ENCODE measurements at places on chromosomes 3 and 15.

DNA sequence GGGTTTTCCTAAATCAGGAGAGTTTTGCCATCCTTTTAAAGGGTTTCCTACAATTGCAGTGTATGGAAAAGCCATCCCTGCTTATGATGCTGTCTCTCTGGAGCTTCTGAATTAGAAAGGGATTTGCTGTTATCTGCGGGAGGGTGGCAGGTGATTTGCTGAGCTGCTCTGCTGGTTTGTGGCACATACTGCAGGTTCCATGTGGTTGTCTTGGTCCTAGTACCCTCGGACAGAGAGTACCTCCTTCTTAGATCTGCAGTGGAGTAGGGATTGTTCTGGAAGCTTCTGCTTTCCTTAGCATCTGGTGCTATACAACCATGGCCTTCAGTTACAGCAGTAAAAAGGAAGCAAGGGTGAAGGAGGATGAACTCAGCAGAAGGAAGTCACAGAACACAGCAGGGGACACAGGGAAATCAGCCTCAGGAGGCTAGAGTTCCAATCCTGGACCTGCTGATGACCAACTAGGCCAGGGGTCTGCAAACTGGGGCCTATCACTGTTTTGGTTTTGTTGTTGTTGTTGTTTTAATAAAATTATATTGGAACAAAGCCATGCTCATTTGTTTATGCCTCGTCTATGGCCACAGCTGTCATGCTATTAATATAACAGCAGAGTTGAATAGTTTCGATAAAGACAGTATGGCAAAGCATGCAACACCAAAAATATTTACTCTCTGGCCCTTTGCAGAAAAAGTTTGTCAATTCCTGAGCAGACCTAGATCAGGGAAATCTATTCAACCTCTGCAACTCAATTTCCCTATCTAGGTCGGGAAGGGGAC is 39.5 kb downstream of the STARD5 start:
- DNase-seq, result no peak

- DNase-seq, result no peak
These were observed 6.9 kb downstream of the ACAD11 start for GRCh38 chr3:132652640-132653270.

- no peak for DNase-seq
These were observed 307.6 kb downstream of the RYR3 start for GRCh38 chr15:33618350-33618749.

DNA sequence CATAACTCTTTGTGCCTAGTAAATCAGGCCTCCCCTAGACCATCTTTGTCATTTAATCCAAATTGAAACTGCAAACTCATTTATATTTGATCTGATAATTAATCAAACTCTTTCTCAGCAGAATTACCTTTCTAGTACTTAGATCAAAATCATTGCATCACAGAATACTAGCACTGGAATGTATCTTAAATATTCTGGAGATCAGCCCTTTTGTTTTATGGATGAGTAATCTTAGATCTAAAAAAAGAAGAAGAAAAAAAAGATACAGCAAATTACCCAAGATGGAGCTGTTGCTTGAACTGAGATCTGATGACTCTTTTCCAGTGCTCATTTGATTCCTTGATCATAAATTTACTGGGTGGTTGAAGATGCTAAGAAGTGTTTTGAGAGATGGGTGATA is 47.9 kb downstream of the NAALADL2 start:
- no peak for DNase-seq

DNA sequence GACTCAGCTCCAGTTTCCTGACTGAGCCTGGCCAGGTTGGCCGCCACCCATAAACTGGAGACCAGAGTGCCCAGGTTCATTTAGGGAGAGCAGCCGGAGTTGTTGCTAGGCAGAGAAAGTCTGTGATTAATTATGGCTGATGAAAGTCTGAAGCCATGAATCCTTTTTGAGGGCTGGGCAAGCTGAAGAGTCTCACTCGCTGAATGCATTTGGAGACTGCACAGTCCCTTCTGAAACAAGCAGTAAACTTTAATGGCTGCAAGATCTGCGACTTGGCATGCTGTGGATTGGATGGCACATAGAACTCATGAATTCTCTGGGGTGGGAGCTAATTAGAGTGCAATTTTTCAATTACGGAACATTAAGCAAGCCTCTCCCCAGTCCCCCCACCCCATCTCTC is 282.1 kb downstream of the RPLP1 start:
- no peak for DNase-seq

- no peak for DNase-seq
These were observed 130.4 kb upstream of the ADAMTS9 start for GRCh38 chr3:64818196-64818595.

- DNase-seq, result no peak
These were observed 246.7 kb downstream of the RORA start for GRCh38 chr15:60982249-60982910.

DNA sequence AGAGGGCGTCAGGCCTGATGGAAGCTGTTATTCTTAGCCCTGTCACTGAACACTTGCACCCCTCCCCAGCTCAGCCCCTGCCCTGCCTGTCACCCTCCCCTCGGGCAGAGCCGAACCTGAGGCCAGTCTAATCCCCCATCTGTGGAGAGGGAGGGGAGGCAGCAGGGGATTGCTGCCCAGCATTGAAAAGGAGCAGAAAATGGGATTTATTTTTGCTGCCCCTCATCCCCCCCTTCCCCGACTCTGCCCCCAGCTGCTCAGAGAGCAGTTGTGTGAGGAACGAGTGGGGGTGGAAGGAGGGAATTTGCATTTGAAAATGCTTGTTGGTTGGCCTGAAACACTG is 71.6 kb downstream of the EPHB3 start:
- DNase-seq, result no peak

- DNase-seq, result no peak
These were observed 50.4 kb upstream of the HACD2 start for GRCh38 chr3:123635217-123635616.

DNA sequence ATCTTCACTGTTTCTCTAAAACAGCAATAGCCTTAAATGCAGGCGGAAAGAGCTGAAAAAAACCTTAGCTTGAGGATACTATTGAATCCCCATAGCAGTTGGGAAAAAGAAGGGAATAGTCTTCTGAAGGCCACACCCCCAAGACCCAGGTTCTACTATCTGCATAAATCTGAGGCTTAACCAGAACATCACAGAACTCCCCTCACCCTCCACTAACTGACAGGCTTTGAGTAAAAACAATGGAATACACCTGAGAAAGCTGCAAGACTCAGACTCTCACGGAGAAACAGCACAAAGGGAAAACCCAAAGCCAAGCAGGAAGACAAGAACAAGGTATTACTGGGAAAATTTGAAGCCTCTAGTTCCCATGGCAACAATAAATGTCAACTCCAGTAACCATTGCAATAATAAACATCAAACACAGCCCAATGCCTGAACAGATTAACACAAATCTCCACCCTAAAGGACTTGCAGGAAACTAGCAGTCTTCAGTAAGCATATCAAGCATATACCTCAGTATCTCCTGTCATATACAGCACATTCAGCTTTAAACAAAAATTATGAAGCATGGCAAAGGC is 56.4 kb downstream of the TMCC1 start:
- no peak for DNase-seq

DNA sequence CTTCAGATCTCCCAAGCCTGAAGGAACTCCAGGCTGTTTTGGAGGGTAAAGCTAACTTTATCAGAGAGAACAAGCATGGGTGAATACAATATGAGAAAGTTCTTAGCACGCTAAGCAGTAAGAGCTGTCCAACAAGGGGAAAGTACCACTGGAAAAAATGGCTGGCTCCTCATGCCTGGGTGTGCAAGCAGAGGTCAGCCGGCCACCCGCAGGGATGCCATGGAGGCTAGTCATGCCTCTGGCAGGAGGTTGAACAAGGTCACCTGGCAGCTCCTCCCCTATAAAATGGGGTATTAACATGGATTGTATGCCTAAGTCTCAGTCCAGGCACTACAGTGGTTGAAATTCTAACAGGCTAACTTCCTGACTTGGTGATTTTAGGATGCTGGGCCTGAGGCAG is 75.4 kb upstream of the SLC6A1 start:
- DNase-seq, result no peak

DNA sequence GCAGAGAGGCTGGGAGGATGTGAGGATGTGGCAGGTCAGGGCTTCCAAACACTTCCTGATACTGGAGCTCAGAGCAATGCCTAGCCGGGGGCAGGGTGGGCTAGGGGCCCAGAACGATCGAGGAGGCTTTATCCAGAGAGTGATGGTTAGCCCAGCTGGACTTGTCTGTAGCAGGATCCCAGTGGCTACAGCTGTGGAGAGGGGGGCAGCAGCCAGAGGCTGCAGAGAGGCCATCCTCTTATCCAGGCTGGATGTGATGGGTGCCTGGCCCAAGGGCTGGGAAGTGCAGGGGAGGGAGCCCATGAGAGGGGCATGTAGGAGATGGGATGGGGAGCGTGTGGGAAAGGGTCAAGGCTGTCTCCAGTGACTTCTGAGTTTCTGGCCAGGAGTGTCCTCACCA is 4.6 kb downstream of the PARP3 start:
- no peak for DNase-seq

GRCh38 chr15:25250906-25251622 is 187.8 kb downstream of the UBE3A start:
- no peak for DNase-seq

GRCh38 chr3:14803981-14804834 is 14.6 kb upstream of the FGD5 start:
- DNase-seq, result no peak

DNA sequence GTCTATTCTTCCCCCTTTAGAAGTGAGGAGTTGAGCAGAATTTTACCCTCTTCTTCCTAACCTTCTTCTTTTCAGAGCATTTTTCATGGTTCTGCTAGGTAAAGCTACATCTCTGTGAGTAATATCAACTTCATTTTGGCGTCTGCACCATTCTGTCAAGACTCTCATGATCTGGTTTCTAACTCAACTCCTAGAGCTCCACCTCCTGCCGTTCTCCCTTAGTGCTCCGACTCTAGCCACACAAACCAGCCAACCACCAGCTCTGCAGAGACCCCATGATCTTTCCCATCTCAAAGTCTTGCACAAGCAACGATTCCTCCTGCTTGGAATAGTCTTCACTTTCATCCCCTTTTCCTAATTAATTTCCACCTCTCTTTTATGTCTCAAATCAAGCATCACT is 193.9 kb upstream of the TMC3 start:
- no peak for DNase-seq

- no peak for DNase-seq
These were observed 943.6 kb downstream of the FHIT start for GRCh38 chr3:60307562-60308199.

DNA sequence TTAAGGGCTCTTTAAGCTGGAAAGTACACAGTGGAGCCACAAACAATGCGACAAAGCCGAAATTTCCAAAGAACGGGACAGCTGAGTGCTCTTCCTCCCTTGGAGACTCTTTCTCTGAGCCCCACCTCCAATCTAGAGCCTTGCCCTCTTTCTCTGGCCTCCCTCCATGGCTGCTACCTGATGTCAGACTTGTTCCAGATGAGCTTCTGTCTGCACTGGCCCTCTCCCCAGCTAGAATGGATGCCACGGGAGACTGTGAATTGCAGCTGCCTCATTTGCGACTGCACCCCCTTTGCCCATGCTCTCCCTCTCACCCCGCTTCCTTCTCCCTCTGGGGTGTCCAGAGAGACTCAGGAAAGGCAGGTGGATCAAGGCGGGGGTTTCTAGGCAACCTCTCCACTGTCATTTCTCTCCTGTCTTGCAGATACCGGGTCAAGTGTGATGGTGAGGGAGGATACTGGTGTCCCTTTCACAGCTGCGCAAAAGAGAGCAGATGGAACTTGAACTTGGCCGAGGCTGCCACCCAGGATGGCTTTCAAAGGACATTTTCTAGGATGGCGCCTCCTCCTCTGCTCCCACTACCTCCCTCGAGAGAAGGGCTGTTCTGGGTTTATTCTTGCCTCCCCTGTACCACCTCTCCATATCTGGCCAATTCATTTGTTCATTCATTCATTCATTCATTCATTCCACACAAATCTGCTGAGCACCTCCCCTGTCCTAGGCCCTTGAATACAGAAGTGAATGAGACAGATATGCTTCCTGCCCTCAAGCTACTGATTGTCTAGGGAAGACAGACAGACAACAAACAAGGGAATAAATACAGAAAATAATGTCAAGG is 12.8 kb downstream of the ATP2B2 start:
- DNase-seq, result no peak

- DNase-seq, result no peak
These were observed 63.9 kb upstream of the PTPRG start for GRCh38 chr3:61497463-61497862.

GRCh38 chr15:36571301-36571700 is 8.1 kb upstream of the CDIN1 start:
- no peak for DNase-seq

- no peak for DNase-seq
These were observed 3.2 kb upstream of the ALPK3 start for GRCh38 chr15:84813931-84814330.

GRCh38 chr3:14471690-14472089 is 68.5 kb downstream of the GRIP2 start:
- DNase-seq, result no peak

- DNase-seq, result no peak
These were observed 1.1 kb upstream of the CDV3 start for GRCh38 chr3:133572158-133573053.

- DNase-seq, result no peak
These were observed 201.7 kb upstream of the MLF1 start for GRCh38 chr3:158369279-158369678.

GRCh38 chr15:50183112-50183794 is 1.3 kb downstream of the SLC27A2 start:
- no peak for DNase-seq

DNA sequence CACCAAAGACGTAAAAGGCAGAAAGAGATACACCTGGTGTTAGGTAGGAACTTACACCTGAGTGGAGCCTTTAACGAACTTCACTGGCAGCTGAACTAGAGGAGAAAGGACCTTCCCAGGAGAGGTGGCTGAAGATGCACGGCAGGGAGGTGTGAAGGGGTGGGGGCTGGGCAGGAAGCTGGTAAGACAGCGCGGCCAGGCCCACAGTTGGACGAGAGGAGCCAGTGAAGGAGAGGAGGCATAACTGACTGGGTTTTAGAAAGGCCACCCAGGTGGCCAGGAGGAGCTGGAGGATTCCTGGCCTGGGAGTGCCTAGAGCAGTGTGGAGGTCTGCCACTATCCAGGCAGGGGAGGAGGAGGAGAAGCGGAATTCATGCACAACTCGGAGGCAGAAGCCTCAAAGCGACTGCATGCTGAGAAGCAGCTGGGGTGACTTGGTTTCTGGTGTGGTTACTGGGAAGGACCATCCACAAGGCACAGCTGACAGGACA is 51.9 kb downstream of the SLC41A3 start:
- no peak for DNase-seq

- DNase-seq, result no peak
These were observed 114.3 kb downstream of the DIPK2A start for GRCh38 chr3:144085964-144086363.

DNA sequence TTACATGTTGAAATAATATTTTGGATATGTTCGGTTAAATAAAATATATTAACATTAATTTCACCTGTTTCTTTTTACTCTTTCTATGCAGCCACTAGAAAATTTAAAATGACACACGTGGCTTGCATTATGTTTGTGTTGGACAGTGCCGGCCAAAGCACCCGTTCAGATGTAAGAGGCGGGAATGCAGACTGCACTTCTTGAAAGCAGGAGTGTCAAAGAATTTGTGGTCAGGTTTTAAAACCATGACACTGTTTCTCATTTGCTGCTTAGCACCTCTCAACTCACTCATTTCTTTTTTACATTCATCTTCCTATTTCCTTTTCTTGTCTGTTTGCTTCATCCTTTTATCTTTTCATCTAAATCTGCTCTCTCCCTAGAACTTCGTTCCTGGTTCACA is 35.3 kb upstream of the MINAR1 start:
- DNase-seq, result no peak

All from stimulated activated CD4-positive, alpha-beta T cell treated with anti-CD3 and anti-CD28 coated beads, Interleukin-12 subunit alpha, Interleukin-12 subunit beta, amount 100 ng/mL, for 48 hours (primary cell).